ENCODE measurements at places on chromosomes 7 and 10.

DNA sequence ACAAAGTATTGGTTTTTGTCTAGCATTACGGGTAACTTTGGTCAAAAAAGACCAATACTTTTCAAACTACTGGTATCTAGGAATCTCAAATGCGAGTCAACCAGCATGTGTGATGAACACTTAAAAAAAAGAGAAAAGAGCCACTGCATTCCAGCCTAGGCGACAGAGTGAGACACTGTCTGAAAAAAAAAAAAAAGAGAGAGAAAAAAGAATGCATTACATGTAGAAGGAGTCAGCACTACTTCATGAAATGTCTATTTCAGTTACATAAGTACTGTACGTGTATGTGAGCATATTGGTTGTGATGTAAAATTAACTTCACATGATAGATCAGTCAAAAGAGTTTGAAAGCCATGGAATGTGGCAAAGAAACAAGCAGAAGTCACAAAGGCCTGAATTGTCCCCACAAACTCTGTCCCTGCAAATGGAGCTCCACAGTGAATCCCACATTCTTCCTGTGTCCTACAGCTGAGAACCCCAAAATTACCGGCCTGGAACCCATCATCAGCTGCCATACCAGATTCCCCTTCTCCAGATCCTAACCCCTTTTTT lies 1.6 kb downstream of the DENND11 start:
- DNase-seq = no peak

DNA sequence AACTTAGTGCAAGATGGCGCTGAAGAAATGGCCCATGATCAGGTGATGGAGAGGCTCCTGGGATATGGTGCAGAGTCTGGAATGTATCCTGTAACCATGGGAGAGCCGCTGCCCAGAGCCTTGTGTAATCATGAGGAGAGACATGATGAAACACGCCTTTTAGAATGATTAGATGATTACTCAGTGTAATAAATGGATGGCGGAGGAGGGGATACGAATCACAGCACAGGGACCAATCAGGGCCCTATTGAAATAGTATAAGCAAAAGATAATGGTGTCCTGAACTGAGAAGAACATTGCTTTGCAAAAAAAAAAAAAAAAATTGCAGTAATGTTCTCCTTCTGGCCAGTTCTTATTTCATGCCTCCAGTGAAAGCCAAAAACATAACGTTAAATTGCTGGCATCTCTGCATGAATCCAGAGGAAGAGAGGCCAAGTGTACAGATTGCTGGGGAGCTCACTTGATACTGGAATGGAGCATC lies 668.5 kb upstream of the AUTS2 start:
- no peak for DNase-seq

DNA sequence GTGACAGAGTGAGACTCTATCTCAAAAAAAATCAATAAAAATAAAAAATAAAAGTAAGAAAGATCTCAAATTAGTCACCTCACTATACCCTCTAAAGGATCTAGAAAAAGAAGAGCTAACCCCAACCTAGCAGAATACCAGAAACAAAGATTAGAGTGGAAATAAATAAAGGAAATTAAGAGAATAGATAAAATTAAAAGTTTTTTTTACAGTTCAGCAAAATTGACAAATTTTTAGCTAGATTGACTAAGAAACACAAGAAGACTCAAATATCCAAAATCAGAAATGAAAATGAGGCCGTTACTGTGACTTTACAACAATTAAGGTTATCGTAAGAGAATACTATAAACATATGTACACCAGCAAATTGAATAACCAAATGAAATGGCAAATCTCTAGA lies 29.1 kb downstream of the KCTD7 start:
- DNase-seq = no peak

GRCh38 chr7:24199978-24200377 lies 84.0 kb upstream of the NPY start:
- DNase-seq = no peak

- no peak for DNase-seq
Measured at GRCh38 chr10:86657011-86657395, 2.7 kb downstream of the OPN4 start.

GRCh38 chr10:125768219-125768855 lies 7.3 kb downstream of the MMP21 start:
- no peak for DNase-seq

- peak; percentile 60 for DNase-seq
Measured at GRCh38 chr7:139108266-139109187, 993 bp downstream of the ZC3HAV1 start.

GRCh38 chr10:18043148-18044006 lies 91.7 kb downstream of the SLC39A12 start:
- DNase-seq = no peak

- DNase-seq = no peak
Measured at GRCh38 chr10:36676756-36677430, 448.5 kb upstream of the ANKRD30A start.

DNA sequence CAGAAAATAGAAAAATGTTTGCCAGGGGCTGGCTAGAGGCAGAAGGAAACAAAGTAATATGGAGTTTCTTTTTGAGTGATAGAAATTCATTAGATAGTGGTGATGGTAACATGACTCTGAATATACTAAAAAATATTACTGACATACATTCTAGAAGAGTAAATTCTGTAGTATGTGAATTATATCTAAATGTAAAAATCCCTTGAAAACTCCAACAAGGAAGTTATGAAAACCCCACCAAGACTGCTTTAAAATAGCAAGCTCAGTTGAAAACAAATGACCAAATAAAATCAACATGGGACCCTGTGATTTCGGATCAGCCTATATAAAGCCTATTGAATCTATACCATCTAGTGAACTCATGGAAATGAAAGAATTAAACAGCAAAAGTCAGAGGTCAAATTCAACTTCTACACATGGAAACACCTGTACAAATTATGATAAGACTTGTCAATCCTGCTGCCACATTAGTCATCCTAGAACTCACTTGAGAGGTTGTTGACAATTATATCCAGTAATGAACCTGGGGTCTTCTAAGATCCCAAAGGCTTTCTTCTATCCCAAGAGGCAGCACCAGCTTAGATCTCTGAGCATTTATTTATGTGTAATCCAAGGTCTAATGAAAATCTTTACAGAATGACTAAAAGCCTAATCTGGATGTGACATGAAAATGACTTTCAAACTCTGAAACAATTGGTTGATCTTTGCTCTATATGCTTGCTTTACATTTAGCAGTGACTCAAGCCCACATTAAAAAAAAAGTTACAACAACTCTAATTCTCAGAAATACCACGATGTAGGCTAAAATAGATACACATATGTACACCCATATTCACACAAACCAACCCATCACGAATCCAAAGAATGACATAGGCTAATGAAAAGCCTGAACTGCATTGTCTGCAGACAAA lies 59.3 kb downstream of the OSBPL3 start:
- no peak for DNase-seq

DNA sequence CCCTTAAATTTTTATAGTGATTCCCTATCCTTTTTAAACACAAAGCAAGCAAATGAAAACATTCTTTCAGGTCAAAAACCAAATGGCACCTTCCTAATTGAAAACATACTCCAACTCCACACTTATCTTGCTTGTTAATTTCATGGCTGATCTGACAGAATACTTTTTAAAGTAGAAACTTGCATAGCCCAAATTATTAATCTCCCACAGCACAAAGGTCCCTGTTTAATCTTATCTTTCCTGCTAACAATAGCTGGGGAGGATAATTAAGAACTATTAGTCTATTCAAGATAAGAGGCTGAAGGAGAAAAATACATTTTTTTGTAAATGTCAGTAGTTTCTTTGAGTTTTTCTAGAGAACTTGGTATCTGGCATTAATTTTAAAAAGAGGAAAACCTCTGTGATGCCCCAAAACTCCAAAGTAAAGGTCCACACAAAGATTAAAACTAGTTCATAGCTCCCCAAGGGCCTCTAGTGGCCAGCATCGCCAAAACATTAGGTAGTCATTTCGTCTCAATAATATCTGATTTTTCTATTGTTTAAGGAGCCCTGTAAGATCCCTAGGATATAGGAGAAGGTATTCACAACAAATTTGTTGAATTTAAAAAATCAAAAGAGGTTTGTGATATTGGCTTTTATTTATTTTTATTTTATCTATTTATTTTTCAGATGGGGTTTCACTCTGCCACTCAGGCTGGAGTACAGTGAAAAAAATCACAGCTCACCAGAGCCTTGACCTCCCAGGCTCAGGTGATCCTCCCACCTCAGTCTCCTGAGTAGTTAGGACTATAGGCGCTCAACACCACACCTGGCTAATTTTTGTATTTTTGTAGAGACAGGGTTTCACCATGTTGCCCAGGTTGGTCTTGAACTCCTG lies 14.7 kb downstream of the CDNF start:
- no peak for DNase-seq

- no peak for DNase-seq
Measured at GRCh38 chr10:88233870-88234269, 349.2 kb downstream of the RNLS start.

- DNase-seq = no peak
Measured at GRCh38 chr10:86681047-86681446, 12.7 kb downstream of the LDB3 start.

DNA sequence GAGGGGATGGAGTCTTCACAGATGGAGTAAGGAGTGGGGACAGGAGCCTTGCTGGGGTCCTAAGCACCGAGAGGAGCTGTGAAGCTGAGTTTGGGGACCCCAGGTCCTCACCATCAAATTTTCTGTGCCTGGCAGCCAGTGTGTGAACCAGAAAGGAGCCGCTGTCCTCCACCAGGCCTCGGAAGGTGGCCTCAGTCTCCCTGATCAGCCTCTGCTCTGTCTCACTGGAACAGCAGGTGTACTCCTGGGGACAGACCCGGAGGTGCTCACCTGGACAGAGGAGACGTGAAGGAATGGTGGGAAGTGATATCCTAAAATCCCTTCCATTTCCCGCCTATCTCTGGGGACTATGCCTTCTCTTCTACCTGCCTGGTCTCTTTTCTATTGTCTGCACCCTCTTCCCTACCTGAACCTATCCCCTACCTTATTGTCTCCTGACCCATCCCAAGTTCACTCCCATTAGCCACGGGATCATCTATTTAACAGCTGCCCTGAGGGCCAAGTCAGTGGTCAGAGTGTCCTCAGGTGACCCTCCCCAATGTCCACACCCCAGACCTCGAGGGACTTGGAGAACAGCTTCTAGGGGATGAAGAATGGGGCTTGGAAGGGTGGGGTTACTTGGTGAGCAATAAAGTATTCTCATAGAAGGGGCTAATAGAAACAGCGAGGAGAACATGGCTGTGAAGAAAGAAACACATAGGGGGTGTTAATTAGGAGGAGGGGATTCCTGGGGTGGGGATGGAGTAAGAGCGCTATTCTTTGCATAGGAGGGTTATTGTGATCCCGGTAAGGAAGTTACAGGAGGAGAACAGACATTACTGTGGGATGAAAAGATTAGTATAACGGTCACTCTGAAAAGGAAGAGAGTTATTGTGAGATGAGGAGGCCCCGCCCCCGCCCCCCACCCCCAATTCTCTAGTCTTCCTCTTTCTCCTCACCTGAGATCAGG lies 811 bp downstream of the GPC2 start:
- no peak for DNase-seq

DNA sequence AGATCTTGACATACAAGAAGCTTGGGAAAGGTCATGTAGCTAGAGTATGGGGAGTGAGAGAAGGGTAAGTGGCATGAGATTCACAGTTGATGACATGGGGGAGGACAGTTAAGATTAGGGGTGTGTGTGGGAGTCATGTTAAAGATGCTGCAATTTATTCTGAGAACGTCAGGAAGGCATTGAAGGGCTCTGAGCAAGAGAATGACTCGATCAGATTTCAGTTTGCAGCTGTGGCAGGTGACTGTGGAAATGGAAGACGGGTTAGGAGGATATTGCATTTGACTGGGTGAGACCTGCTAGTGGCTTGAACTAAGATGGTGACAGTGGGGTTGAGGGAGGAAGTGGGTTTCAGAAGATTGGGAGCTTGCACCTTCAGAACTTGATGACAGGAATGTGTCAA lies 5.6 kb downstream of the CDC123 start:
- no peak for DNase-seq

DNA sequence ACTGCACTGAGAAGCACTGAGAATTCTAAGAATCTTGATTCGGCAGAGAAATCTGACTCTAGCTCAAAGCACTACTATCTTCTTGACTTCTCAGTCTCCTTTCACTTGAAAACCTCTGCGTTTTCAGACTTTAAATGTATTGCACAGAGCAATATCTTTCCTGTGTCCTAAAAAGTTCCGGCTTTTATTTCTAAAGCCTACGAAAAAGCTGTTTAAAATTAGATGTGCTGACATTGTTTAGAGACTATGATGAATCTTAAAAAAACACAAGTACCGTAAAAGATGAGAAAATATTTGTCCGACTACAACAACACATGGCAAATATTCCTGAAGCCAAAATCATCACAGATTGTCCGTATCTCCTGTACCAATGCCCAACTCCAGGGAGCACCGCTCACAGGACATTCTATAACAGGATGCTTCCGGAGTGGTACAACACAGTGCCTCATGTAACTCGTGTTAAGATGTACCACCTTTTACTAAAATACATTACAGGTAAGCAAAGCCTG lies 136.9 kb downstream of the CUBN start:
- DNase-seq = no peak

DNA sequence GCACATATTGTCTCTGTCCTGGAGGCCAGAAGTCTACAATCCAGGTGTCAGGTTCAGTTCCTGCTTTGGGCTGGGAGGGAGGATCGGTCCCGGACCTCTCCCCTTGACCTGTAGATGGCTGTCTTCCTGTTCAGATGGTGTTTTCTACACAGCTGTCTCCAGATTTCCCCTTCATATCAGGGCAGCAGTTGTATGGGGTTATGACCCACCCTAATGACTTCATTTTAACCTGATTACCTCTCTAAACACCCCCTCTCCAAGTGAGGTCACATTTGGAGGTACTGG lies 38.7 kb downstream of the ZNF467 start:
- DNase-seq = no peak

GRCh38 chr10:77671594-77672252 lies 34.1 kb upstream of the KCNMA1 start:
- no peak for DNase-seq

DNA sequence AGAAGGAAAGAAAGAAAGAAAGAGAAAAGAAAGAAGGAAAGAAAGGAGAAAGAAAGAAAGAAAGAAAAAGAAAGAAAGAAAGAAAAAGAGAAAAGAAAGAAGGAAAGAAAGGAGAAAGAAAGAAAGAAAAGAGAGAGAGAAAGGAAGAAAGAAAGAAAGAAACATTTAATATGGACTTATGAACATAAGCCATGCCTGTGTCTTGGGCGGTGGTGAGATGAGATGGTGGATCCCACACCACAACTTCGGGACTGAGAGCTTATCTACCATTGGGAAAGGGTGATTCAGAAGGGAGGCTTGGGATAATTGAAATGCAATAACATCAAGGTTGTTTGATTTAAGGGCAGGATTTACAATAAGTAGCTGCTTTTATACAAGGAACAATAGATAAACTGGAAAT lies 843.9 kb upstream of the AUTS2 start:
- no peak for DNase-seq

- DNase-seq = no peak
Measured at GRCh38 chr10:88974446-88975376, 15.9 kb upstream of the FAS start.

- no peak for DNase-seq
Measured at GRCh38 chr7:80236681-80237080, 102.0 kb downstream of the GNAI1 start.

GRCh38 chr10:37226524-37226923 lies 101.1 kb downstream of the ANKRD30A start:
- DNase-seq = no peak

GRCh38 chr10:12975266-12975665 lies 26.2 kb downstream of the CCDC3 start:
- DNase-seq = no peak

GRCh38 chr10:122154545-122155366 lies 116.3 kb upstream of the BTBD16 start:
- DNase-seq = no peak
